Activated CD8-positive, alpha-beta memory T cell treated with anti-CD3 and anti-CD28 coated beads for 1 hour (primary cell): ENCODE measurements at places on chromosomes 1 and 21.

- no peak for DNase-seq
Measured at GRCh38 chr21:36105327-36105842, 29.5 kb upstream of the CBR3 start.

GRCh38 chr1:228838717-228839500 is 103.6 kb downstream of the RHOU start:
- no peak for DNase-seq

- DNase-seq = no peak
Measured at GRCh38 chr1:19015476-19015875, 59.0 kb upstream of the IFFO2 start.

GRCh38 chr1:3907031-3907534 is 7.0 kb upstream of the C1orf174 start:
- DNase-seq = no peak

- DNase-seq = no peak
Measured at GRCh38 chr1:93685918-93686317, 4.3 kb upstream of the BCAR3 start.

GRCh38 chr1:209316929-209317328 is 266.6 kb upstream of the CAMK1G start:
- DNase-seq = no peak

GRCh38 chr1:47569681-47570470 is 132.0 kb downstream of the FOXD2 start:
- DNase-seq = no peak

GRCh38 chr1:91830242-91831131 is 55.5 kb downstream of the TGFBR3 start:
- DNase-seq = no peak

- no peak for DNase-seq
Measured at GRCh38 chr1:102190429-102190828, 193.7 kb upstream of the OLFM3 start.

GRCh38 chr1:182087719-182088350 is 26.3 kb upstream of the ZNF648 start:
- DNase-seq = no peak

GRCh38 chr1:11134251-11134897 is 34.7 kb upstream of the EXOSC10 start:
- no peak for DNase-seq

DNA sequence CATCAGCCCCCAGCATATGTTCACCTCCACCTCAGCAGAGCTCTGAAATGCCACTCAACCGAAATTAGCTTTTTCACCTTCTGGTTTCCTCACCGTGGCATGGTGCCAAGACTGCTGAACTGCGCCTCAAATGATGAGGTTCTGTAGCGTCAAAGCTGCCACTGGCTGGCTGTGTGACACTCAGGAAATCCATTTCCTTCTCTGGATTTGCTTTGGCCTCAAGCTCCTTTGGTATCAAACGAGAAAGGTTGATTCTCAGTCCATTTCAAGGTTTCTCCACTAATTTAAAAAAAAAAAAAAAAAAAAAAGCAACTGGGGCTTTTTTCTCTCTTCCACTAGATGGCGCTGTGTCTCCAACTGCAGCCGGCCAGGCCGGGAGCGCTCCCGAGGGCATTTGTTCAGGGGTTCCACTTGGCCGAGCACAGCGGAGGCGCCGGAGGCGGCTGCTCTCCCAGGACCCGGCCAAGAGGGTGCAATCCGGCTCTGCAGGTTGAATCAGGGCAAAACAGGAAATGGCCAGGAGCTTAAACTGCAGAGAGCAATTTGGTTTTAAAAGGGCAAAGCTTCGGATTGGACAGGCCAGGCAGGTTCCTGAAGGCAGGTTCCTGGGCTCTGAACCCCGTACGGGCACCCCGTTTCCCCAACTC is 26.5 kb upstream of the PLA2G2C start:
- DNase-seq = peak; percentile 35

GRCh38 chr1:98496256-98496995 is 165.1 kb upstream of the SNX7 start:
- DNase-seq = no peak

GRCh38 chr1:14320518-14320917 is 278.0 kb upstream of the KAZN start:
- DNase-seq = no peak

DNA sequence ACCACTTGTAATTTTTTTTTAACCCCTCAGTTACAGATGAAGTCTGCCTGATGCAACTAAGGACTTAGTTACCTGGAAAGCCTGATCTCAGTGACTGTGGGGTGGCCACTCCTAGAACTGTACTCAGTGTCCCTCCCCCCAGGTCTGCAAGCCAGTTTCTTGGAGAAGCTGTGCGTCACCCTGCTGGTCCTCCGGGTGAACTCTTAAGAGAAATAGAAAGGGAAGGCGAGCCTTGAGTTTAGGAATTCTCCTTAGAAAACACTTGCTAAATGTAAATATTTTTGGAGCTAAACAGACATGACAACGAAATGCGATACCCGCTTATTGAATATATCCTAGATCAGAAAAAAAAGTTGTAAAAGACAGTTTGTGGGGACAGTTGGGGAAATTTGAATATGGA is 730 bp downstream of the SLC16A4 start:
- DNase-seq = no peak

GRCh38 chr1:190759807-190760206 is 282.1 kb upstream of the BRINP3 start:
- no peak for DNase-seq

- DNase-seq = no peak
Measured at GRCh38 chr1:111201275-111202090, 1.0 kb upstream of the DENND2D start.

DNA sequence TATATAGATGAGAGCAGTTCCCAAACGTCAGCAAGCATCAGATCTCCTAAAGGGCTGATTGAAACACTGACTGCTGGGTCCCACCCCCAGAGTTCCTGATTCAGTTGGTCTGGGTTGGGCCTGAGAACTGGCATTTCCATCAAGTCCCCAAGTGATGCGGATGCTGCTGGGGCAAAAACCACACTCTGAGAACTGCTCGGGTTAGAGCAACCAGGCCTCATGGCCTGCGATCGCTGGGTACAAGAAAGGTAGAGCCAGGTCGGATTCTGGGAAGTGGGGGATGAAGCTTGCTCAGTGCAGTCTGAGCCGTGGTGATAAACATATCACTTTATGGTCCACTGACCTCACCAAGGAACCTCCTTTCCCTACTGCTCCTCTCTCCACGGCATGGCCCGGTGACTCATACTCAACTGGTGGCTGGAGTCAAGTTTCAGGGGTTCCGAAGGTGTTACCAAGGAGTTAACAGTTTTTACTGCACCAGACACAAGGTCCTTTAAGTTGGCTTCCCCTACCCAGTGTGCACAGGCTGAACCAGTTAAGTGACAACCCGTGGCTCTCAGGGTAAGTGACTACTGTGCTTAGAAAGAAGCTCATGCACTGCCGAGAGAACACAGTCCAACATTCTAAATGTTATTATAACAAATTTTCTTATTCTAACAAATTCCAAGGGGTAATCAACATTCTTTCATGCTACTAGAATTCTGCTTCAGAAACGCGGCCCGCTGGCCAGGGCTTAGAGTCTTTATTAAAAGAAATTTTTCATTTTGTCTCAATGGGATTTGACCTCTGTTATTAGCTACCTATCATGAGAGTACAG is 153.5 kb downstream of the TGFBR3 start:
- DNase-seq = no peak

GRCh38 chr1:114108751-114109255 is 44.9 kb downstream of the SYT6 start:
- no peak for DNase-seq
